Activated T-helper 1 cell treated with anti-CD3 and anti-CD28 coated beads, Interleukin-2, amount 50 U/mL, for 16 hours (primary cell): ENCODE measurements at places on chromosomes 4 and X.

- DNase-seq = no peak
Observed at GRCh38 chr4:163764569-163764968, 270.1 kb downstream of the TMA16 start.

- DNase-seq = no peak
Observed at GRCh38 chr4:111959222-111959621, 186.0 kb upstream of the FAM241A start.

- DNase-seq = no peak
Observed at GRCh38 chrX:101079736-101080270, 1.1 kb downstream of the TMEM35A start.

DNA sequence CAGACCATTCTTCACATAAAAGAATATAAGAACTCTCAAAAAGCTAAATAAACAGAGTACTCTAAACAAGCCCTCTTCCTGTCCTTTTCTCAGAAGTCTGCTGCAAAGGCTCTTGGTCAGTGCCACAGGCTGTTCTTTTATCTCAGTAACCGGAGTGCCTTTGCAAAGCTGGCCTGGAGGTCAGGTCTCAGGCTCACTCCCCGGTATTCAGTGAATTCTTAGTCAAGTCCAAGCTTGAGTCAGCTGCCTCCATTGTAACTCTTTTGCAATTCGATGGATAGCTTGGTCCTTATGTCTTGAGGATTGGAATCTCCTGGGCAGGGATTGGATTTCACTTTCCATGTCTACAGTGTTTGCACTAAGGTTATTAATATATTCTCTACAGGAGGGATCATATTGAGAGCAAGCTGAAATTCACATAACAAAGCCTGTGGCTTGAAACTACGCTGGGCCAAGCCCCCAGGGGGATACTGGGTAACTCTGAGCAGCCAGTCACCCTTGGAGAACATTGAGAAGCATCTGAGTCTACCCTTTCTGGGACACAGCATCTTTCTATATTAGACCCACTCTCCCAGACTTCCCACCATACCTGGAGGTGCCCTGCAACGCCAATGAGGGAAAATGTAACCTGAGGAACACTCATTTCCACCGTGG lies 10.0 kb upstream of the HS6ST2 start:
- no peak for DNase-seq
